ENCODE measurements at places on chromosomes 6 and 20.

- no peak for DNase-seq
These were observed 23.9 kb downstream of the ZBP1 start for GRCh38 chr20:57596358-57596757.

DNA sequence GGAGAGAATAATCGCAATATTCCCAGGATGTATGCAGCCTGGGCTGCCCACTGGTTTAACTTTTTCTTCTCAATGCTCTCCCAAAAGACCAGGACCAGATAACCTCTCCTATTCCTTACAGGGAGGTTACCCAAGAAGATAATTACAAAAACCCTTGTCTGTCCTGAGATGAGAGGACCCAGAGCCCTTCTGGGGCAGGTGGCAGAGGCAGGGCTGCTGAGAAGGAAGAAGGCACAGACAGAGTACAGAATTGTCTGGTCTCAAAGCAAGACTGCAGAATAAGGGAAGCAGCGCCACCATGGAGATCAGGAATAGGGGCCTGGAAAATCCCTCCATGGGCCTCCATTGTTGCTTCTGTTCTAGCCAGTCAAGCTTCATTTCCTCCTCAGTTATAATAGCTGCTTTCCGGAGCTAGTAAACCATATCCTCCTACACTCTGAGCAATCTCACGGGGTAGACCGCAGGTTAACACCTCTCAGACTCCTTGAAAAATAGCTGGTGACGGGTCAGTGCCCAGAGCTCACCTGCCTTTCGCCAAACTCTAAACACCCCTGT, 463 bp upstream of the HLA-DMB start:
- no peak for DNase-seq

DNA sequence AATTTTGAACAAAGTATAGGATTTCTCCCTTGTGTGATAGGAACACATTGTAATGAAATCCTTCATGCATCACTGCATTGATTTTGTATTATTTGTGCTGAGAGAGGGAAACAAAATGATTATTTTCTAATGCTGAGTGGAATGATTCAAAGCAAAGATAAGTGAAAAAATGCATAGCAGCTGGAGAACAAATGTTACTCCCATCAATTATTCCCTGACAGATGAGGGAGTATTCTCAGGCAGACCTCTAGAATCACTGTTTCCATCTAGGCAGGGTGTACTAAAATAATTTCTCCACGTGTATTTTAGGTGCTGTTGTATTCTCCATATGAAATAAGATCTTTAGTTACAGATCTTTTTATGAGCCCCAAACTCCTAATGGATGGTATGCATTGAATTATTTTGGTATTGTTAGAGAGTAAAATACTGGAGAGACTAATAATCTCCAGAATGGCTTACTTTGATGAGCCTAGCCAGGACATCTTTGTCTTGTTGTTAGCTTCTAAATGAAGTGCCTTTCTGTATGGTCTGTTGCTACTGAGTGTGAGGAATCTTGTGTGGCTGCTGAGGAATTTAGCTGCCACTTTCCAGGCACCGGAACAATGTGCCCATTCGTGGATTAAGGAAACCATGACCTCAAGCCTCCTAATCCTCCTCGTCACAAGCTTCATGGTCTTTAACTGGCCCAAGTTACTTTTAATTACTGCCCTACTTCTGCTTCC, 39.6 kb downstream of the RNF217 start:
- no peak for DNase-seq

GRCh38 chr6:41429506-41430504, 94.4 kb downstream of the NCR2 start:
- peak; percentile 26 for DNase-seq

DNA sequence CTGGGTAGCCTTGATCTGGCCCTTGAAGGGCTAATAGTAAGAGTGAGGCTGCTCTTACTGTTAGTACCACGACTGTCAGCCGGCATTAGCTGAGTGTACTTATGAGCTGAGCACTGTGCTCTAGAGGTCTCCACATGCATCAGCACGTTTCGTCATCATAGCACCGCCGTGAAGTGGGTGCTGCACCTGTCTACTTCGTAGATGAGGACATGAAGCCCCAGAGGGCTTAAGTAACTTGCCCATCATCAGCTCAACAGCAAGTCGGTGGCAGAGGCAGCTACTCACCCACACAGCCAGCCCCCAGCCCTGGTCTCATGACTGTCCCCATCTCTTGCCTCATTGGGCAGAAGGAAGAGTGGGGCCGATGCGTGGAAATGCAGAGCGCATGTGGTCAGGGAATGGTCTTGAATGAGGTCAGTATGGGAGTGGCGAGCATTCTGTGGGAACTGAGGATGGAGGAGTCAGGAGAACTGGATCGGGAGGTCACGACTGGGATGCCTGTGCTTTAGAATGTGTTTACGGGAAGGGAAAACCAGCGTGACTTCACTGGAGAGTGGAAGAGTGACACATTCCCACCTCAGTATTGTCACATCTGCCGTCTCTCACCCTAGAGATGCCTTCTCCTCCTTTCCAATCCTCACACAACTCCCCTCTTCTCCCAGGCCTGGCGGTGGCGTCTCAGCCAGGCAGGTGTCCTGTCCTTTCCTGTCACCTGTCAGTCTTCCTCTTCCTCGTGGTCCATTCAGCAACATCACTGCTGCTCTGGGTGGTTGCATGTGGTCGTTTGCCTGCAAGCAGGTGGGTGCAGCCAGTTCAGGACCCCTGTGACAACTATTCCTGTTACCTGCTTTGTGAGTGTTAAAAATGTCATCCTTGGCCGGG, 6.0 kb downstream of the SYTL3 start:
- no peak for DNase-seq

- DNase-seq, result no peak
These were observed 417.1 kb downstream of the CDC5L start for GRCh38 chr6:44804546-44805159.

All from globus pallidus (tissue), 1 donor.